ENCODE measurements at places on chromosomes 12 and 14.

- no peak for DNase-seq
Measured at GRCh38 chr12:25034676-25035075, 85.8 kb upstream of the BCAT1 start.

DNA sequence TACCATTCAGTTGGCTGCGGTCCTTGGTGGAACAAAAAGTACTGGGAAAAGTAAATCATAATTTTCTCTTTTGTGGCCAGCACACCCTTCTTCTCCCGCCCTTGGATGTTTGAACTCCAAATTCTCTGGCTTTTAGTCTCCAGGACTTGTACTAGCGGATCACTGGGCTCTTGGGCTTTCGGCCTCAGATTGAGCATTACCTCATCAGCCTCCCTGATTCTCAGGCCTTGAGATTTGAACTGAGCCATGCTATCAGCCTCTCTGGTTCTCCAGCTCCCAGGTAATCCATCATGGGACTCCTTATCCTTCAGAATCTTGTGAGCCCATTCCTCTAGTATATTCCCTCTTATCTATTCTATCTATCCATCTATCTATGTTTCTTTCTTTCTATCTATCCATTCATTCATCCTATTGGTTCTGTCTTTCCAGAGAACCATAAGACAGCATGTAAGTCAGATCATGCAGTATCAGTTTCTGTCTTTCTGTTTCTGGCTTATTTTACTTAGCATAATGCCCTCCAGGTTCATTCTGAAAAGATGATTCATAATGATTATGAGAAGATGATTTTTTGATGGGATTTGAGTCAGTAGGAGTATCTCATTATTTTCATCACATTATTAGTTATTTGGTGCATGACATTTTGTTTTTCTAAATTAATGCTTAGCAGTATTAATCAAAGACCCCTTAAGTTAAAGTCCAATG lies 814.9 kb downstream of the LRFN5 start:
- no peak for DNase-seq

DNA sequence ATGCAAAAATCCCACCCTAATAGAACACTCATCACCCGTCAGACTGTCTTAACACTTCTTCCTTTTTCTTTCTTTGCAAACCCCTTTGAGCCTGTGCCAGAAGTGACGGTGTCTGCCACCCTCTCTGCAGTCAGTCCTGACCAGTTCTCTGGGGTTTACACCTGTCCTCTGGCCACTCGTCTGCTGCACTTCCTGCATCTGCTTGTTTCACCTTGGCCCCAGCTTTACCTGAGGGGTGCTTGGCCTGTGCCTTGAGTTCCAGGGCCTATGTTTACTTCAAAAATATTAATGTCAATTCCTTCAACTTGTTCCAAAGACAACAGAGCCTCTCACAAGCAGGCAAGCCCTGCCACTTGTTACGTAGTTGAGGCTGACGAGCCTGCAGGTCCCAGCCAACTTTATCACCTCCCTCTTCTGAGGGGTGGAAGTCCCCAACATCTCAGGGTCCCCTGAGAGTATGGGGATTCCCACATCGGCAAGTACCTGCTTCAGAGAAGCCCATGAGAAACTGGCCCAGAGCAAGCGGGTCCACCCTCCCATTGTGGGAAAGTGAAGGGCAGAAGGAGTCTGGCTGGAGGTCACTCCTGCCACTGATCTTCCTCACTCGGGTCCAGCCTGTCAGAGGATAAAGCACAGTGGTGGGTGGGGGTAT lies 205.4 kb downstream of the DAD1 start:
- no peak for DNase-seq

DNA sequence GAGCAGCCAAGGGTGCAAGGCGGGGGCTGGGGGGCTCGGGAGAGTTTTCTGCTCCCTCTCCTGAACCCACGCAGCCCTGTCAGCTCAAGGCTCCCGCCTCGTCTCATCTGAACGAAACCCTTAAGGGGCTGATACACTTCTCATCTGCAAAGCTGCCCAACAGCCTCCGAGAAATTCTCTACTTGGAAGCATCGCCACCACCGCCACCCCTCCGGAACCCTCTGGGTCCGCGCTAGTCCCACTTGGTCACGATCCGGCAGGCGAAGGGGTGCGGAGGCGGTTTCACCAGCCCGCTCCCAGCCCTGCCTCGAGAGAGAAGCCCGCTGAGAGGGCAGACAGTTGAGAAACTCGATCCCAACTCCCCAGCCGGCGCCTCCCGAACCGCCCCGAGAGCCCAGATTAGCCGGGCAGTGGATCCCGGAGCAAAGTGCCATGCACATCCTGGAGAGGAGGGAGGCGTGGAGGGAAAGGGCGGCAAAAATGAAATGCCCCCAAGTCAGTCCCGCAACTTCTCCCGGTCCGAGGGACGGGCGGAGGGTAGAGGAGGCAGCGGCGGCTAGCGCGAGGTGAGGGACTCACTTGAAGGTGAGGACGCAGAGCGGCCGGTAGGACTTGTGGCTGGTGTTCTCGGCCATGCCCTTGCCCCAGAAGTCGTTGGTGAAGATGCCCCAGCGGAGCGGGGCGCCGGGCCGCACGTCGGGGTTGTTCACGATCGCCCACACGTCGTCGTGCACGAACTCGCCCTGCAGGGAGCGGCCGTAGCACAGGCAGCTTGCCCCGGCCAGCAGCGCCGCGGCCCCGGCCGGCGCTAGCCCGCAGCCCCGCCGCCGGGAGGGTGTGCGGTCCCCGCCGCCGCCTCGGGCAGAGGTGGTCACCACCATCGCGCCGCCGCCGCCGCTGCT lies 620 bp downstream of the TMTC1 start:
- no peak for DNase-seq

DNA sequence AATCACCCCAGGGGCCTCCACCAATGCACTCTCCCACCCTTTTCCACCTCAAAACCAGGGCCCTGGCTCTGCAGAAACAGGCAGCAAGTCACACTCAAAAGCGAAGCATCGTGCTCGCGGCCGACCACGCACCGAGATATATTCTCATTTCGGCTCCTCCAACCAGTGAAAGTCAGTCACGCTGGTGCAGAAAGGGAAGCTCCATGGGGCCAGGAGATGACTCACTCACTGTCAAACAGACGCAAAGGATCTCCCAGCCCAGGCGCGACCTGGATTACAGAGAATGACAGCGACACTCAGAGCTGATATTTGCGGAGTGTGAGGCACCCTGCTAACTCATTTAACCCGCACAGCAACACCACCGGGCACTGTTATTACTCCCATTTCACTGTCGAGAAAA lies 173.6 kb downstream of the CALM1 start:
- DNase-seq = no peak

DNA sequence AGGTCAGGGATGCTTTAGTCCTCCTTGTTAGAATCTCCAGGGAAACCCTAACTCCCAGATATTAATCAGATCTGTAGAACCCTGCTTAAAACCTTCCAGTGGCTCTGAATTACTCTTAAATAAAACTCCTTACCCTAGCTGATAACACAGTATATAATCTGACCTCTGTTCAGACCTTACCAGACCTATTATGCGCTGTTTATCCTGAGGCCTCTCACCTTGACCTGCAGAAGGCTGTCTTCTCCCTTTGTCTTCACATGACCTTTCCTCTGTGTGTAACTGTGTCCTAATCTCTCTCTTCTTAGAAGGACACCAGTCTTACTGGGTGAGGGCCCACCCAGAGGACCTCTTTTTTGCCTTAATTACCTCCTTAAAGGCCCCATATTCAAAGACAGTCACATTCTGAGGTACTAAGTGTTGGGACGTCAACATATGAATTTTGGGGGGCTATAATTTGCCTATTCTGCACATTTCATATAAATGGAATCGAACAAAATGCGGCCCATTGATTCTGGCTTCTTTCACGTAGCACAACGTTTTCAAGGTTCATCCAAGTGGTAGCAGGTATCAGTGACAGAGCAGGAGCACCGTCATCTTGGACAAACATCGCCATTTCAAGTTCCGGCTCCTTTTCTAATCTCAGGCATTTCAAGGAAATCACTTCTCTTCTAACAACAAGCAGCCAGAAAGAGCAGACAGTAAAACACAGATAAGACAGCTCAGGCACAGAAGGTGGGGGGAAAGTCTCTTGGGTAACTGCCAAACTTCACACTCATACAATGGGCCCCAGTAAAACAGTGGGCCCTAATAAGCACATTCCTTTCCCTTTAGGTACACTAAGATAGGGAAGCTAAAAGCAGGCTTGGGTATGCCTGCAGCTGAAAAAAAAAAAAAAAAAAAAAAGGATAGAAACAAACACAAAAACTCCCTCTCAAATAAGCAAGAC lies 200.2 kb upstream of the NUDT4 start:
- no peak for DNase-seq

- DNase-seq = no peak
Measured at GRCh38 chr12:99250091-99250490, 397.5 kb upstream of the GARIN6 start.

DNA sequence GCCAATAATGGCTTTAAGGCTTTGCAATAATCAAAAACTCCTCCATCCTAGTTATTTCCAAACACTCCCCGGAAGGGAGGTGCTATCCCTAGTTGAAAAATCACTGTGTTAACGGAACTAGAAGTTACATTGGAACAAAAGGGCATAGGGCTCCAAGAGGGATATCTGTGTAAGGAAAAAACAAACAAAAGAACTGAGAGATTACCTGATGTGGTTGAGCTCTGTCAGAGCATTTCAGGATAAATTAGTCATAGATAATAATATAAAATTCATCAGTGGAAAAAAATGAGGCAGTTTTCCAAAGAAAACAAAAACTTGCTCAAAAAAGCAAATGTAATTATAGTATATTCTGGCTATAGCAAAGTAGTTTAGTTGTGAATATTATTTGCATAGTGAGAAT lies 27.4 kb upstream of the PAPLN start:
- no peak for DNase-seq

GRCh38 chr12:58656254-58657009 lies 263.9 kb downstream of the LRIG3 start:
- no peak for DNase-seq

DNA sequence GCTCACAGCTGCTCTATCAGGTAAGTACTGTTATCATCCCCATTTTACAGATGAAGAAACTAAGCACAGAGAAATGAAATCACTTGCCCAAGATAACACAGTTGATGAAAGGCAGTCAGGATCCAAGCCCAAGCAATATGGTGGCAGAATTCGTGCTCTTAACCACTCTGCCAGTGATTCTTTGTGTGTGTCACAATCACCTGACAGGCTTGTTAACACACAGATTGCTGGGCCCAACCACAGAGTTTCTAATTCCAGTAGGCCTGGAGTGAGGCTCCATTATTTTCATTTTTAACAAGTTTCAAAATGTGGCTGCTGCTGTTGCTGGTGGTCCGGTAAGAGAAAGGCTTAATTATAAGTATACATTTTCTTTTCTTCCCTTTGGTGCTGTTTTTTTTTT lies 134.2 kb downstream of the TGFB3 start:
- no peak for DNase-seq

- DNase-seq = no peak
Measured at GRCh38 chr14:102283631-102284129, 21.3 kb downstream of the MOK start.

GRCh38 chr14:76977793-76978720 lies 50.5 kb downstream of the IRF2BPL start:
- DNase-seq = peak; percentile 89

- DNase-seq = peak; percentile 39
Measured at GRCh38 chr12:89882050-89882449, 173.4 kb upstream of the ATP2B1 start.

GRCh38 chr12:2902272-2902880 lies 11.7 kb downstream of the TULP3 start:
- no peak for DNase-seq

DNA sequence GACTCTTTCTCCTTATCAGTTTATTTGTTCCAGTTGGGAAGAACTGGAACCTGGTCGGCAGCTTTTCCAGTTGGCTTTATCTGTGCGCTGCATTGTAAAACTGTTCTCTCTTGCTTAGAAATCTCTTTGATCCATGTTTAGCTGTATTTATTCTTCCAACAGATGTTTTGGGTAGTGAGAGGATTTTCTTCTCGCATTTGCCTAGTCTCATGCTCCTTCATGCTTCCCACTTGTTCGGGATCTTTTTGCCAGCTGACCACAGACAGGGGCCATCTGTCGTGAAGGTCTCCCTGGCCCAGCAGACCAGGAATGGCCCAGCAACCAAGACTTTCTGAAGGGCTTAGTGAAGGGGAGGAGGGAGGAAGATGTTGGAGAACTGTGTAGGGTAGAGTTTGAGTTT lies 21.6 kb downstream of the NTF3 start:
- DNase-seq = no peak

DNA sequence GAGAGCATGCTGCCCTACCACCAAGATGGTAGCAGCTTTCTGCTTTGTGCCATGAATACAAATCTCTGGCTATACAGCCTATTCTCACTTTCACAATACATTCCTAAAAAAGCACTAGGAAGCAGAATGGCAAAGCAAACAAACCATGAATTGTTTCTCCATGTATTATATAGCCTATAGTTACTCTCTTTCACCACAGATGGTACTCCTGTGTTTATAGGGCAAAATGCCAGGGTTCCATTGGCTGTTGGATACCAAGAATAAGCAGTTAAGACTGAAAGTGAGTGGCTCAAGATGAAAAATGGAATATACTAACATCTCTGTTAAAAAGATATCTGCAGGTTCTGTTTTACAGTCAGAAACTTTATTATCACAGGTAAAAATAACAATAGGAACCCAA lies 11.1 kb downstream of the ARF3 start:
- no peak for DNase-seq

- no peak for DNase-seq
Measured at GRCh38 chr12:42946871-42947381, 357.4 kb upstream of the PRICKLE1 start.

DNA sequence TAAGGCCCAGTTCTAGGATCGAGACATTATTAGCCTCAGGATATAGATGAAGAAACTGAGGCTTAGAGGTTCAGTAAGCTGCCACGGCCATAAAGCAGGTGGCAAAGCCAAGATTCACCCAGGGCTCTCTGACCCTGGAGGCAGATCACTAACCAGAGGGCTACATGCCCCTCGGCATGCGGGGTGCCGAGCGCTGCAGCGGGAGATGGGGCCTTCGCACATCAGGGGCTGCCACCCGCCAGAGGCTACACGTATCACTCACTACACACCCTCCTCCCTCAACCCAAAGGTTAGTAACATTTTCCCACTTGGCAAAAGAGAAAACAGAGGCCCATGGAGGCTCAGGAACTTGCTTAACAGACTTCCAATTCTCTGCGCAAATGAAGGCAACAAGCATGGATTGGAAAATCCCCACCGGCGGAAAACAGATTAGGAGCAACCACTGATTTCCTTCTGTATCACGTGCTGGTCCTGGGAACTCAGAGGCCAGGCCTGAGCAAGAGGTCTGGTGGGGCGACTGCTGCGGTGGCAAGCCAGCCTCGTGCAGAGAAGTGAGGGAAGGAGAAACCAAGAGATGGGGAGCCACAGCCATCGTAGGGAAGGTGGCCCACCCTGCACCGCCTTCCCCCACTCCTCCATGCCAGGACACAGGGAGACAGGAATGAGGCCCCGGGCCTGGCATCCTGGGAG lies 6.0 kb downstream of the CCDC85C start:
- DNase-seq = no peak

GRCh38 chr12:77328326-77328725 lies 263.0 kb upstream of the E2F7 start:
- no peak for DNase-seq

DNA sequence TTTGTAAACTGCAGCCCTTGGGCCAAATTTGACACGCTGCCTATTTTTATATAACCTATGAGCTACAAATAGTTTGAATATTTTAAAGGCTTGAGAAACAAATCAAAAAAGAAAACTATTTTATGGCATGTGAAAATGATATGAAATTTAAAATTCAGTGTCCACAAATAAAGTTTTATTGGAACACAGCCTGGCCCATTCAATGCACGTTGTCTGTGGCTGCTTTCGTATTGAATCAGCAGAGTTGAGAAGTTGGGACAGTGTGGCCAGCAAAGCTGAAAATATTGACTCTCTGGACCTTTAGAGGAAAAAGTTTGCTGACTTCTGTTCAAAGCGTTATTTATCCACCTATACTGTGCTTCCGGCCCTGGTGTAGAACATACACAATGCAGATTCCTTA lies 654.2 kb downstream of the MED13L start:
- DNase-seq = no peak

Data from stimulated activated CD4-positive, alpha-beta T cell treated with anti-CD3 and anti-CD28 coated beads, Interleukin-1b, Interleukin-23, amount 100 ng/mL, for 48 hours (primary cell).